ENCODE measurements at places on chromosomes 5 and 9.

DNA sequence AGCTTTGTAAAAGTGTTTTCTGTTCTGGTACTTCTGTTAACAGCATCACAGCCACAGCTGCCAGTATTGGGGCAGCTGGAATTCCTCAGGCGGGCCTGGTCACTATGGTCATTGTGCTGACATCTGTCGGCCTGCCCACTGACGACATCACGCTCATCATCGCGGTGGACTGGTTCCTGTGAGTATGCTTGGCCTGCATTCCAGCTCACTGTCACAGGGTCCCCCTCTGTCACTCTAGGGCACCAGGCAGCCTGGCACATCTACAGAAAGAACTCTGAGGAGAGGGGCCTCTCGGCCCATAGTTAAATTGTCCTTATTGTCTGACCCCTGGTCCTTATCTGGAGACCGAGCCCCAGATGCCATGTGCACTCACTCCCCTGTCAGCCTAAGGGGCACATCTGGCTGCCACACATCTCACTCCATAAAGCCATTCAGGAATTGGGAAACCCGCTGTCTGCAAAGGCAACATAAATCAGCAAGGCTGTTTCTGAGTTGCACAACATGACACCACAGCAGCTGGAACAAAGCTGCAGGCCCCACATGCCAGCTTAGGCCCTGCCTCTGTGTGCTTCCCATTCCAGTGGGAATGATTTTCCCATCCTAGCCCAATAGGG, 77.5 kb downstream of the SLC1A3 start:
- H3K27me3 ChIP-seq = peaks cover 5% of the 10 kb centered on the region
- no peak overlapping the region for H3K27ac ChIP-seq
- H3K4me1 ChIP-seq = no peaks in the 10 kb centered on the region
- DNase-seq = no peak
- H3K4me3 ChIP-seq = no peak overlapping the region

DNA sequence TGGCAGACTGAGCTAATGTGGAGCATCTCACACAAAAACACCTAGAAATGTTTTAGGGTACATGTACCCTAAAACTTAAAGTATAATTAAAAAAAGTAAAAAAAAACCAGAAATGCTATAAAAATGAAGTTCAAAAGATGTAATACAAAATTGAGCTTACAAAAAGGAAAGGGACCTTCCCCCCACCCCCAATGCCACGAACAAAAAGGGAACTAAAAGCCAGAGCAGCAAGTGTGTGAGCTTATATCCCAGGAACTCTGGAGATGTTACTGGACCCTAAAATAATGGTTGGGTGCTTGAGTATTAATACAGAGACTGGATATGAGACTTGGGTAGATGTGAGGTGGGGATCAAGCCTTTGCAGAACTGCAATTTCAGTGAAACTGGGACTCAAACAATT, 11.0 kb downstream of the SPATA9 start:
- H3K4me1 ChIP-seq = peaks cover 23% of the 10 kb centered on the region
- no peaks in the 10 kb centered on the region for H3K36me3 ChIP-seq
- no peak overlapping the region for H3K27ac ChIP-seq

DNA sequence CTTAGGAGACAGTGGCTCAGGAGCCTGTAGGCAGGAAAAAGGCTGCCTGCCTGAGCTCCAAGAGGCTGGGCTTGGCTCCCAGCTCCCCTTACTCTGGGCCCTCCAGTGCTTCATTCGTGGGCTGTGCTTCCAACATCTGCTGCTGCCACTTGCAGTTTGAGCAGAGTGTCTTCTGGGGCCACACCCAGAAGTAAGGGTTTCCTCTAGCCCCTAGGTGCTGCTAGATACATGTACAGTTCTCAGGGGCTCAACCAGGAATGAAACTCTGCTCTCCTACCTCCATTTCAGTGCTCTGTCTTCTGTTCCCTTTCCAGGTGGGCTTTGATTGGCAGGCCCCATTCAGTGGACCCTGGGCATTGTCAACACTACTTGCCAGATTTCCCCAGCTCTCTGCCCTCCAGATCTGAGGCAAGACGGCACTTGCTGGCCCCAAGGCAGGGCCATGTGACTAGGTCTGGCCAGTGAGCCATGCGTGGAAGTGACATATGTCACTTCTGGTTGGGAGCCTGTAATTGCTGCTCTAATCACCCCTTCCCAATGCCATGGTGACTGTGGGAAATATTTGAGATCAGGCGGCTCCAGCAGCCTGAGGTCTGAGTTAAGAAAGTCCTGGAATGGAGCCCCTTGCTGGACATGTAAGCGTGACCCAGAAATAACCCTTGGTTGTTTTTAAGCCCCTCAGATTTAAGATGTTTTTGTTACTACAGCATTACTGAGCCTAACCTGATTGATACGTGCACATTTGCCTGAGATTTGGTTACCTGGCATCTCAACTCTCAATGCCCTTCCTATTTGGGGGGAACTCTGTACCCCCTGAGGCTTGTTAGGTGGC, 9.4 kb upstream of the BOD1 start:
- no peaks in the 10 kb centered on the region for H3K4me1 ChIP-seq
- no peak for DNase-seq
- H3K4me3 ChIP-seq = no peak overlapping the region
- peaks cover 3% of the 10 kb centered on the region for H3K27me3 ChIP-seq
- H3K27ac ChIP-seq = no peak overlapping the region

- no peaks in the 10 kb centered on the region for H3K4me1 ChIP-seq
- H3K4me3 ChIP-seq = no peak overlapping the region
- H3K27ac ChIP-seq = no peak overlapping the region
- H3K27me3 ChIP-seq = no peaks in the 10 kb centered on the region
These were observed 113.8 kb downstream of the TMC1 start for GRCh38 chr9:72635197-72635596.

DNA sequence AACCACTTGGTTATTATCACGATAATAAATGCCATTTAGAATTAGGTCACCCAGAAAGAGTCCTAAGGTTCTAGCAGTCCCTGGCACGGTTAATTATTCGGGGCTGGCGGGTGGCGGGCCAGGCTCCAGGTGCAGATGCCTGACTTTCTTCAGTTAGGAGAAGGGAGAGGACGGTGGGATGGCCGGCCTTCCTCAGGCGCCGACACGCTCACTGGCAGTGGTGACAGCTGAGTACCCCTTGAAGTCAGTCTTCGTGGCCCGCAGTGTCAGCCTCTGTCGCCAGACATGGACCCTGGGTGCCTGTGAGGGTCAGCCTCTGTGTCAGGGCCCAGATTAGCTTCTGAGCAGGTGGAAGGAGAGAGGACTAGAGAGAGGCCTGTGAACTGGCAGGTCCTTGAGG, 21.1 kb upstream of the EXOC3 start:
- no peaks in the 10 kb centered on the region for H3K36me3 ChIP-seq
- no peak overlapping the region for H3K27ac ChIP-seq
- H3K4me3 ChIP-seq = no peak overlapping the region
- no peak for DNase-seq

DNA sequence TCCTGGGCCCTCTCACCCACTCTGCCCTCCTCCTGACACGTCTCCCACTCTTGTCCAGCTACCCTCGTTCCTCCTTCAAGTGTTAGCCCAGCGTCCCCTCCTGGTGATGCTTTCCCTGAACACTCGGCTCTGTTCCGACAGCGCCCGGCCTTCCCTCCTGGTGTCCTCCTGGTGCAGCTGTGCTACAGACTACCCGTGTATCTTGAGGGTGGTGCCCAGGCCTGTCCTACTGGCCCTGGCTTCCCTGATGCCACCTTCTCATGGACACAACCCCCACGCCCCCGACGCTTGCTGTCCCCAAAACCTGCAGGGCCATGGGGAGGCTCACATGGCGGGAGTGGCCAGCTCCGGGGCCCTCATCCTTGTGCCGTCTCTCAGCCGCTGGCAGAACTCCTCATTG, 21.4 kb upstream of the SCGB3A1 start:
- DNase-seq = no peak
- no peak overlapping the region for H3K4me3 ChIP-seq
- H3K4me1 ChIP-seq = no peaks in the 10 kb centered on the region

- H3K4me1 ChIP-seq = no peaks in the 10 kb centered on the region
- H3K36me3 ChIP-seq = no peaks in the 10 kb centered on the region
- H3K27me3 ChIP-seq = no peaks in the 10 kb centered on the region
These were observed 1.1 kb downstream of the SLC28A3 start for GRCh38 chr9:84339503-84339902.

DNA sequence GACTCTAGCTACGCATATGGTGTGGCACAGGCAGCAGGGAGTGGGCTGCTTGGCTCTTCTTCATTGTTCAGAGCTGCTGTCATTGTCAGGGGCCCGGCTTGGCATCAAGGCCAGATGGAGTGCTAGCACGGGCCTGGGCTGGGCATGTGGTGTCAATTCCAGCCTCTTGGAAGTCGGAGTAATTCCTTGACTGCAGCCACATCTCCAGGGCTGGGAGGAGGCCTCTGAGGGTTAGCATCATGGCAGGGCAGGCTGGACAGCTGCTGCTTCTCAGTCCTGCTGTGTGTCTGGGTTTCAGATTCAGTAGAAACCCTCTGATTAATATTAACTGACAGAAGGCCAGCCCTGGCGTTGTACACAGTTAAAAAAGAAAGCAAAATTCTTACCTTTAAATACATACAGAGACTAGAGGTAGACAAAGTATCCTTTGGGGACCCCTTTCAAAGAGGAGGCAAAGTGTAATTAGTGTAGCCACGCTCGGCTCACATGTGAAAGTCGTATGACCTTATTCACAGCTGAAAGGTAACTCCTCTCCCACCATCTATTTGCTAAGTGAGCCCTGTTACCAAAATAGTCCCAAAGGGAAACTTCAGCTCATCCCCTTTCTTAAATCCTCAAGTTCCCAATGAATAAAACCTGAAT, 126.4 kb downstream of the DOCK2 start:
- no peak overlapping the region for H3K27ac ChIP-seq
- no peak overlapping the region for H3K4me3 ChIP-seq
- no peaks in the 10 kb centered on the region for H3K36me3 ChIP-seq

- H3K4me1 ChIP-seq = peaks cover 18% of the 10 kb centered on the region
- H3K36me3 ChIP-seq = no peaks in the 10 kb centered on the region
- no peak overlapping the region for H3K4me3 ChIP-seq
- H3K27me3 ChIP-seq = no peaks in the 10 kb centered on the region
- DNase-seq = peak; percentile 77
- H3K27ac ChIP-seq = no peak overlapping the region
These were observed 36.7 kb downstream of the MRPS27 start for GRCh38 chr5:72283358-72283757.

DNA sequence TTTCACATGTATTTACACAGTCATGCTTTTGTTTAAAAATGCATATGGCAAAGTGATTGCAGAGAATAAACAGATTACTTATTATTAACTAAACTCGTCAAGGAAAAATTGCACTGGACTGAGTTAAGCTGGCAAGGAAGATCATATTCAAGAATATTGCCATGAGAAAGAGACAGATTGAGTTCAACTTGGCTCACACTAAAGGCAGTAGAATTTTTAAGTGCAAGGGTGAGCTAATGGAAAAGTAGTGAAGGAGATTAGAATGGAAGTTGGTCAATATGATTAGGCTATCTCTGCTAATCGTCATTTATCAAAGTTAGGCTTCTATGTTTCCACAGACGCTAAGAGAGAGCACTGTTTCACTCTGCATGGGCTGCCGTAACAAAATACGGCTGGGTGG, 557.6 kb downstream of the PRR16 start:
- H3K27ac ChIP-seq = no peak overlapping the region
- DNase-seq = no peak
- H3K27me3 ChIP-seq = no peaks in the 10 kb centered on the region
- H3K36me3 ChIP-seq = no peaks in the 10 kb centered on the region
- H3K4me1 ChIP-seq = no peaks in the 10 kb centered on the region

GRCh38 chr5:74640450-74640953, at the start of gene ENC1:
Gene ENC1, minus strand, starts transcription at chr5:74640728. Its CDS starts 4,243 bp downstream, at chr5:74636485.
- H3K36me3 ChIP-seq = peaks cover 8% of the 10 kb centered on the region
- peak within 1 kb of the TSS; percentile 81 for H3K4me3 ChIP-seq
- no peaks in the 10 kb centered on the region for H3K27me3 ChIP-seq

DNA sequence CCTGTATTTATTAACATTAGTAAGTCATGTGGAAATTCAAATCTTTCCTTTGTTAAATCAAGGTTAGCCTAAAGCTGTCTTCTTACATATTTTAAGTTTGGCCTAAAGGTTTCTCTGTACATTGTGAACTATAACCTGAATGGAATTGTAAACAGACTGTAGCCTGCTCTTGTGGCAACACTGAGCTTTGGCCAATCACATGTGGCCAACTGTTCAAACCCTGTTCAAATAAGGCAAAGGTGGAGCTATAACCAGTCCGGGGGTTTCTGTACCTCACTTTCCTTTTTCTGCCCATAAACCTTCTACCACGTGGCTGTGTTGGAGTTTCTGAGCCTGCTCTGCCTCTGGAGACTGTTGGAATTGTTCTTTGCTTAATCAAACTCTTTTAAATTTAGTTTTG, 3.3 kb upstream of the HAPLN1 start:
- peaks cover 4% of the 10 kb centered on the region for H3K4me1 ChIP-seq
- H3K27me3 ChIP-seq = peaks cover 6% of the 10 kb centered on the region
- H3K4me3 ChIP-seq = no peak overlapping the region
- no peaks in the 10 kb centered on the region for H3K36me3 ChIP-seq
- DNase-seq = no peak

GRCh38 chr5:73236541-73237128, 63.6 kb downstream of the TMEM174 start:
- no peak for DNase-seq
- H3K4me3 ChIP-seq = no peak overlapping the region
- H3K4me1 ChIP-seq = peaks cover 5% of the 10 kb centered on the region
- peaks cover 71% of the 10 kb centered on the region for H3K27me3 ChIP-seq
- no peak overlapping the region for H3K27ac ChIP-seq
- no peaks in the 10 kb centered on the region for H3K36me3 ChIP-seq
